ENCODE measurements at places on chromosomes 5 and 9.

DNA sequence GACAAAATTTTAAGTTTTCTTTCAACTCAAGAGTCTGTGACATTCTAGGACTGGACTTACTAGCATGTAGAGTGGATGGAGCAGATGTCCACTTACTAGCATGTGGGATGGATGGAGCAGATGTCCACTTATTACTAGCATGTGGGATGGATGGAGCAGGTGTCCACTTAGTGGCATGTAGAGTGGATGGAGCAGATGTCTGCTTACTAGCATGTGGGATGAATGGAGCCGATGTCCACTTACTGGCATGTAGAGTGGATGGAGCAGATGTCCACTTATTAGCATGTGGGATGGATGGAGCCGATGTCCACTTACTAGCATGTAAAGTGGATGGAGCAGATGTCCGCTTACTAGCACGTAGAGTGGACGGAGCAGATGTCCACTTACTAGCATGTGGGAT, 2.4 kb downstream of the SLC36A1 start:
- no peak for DNase-seq

GRCh38 chr5:95417971-95418370, 26.8 kb downstream of the FAM81B start:
- no peak for DNase-seq

DNA sequence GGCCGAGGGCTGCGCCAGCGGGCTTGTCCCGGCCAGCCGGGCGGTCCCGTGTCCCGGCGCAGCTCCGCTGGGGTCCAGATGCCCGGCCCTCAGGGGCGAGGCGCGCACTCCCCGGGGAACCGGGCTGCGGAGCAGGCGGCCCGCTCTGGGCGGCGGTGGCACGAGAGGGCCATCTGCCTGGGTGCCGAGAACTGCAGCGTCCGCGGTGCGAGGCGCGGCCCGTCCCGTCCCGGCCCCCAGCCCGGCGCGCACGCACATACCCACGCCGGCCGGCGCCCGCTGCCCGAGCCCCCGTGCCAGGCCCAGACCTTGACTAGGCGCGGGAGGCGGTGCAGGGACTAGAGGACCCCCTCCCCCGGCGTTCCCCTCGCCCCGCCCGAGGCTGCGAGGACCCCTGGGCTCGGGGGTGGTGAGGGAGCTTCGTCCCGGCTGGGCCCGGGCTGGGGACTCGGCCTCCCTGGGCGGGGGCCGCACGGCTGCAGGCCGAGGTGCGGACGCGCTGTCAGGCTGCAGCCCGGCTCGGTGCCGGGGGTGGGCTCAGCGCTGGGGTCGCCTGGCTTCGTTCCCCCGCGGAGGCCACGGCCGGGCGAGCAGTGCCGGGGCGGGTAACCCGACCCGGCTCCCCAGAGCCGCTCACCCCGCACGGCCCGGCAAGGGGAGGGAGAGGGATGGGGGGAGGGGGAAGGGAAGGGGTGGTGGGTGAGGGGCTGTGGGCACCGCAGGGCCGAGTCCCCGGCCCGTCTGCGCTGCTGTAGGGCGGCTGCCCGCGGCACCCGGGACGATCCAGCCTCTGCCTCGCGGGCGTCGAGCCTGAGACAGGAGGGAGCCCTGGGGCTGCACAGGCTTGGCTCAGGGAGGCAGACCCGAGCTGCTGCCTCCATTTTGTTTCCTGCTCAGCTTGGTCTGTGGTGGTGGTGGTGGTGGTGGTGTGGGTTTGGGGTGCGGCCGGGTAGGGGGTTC, 1.2 kb upstream of the NSD1 start:
- DNase-seq: no peak

GRCh38 chr5:131461742-131462141, 173.3 kb downstream of the RAPGEF6 start:
- no peak for DNase-seq

DNA sequence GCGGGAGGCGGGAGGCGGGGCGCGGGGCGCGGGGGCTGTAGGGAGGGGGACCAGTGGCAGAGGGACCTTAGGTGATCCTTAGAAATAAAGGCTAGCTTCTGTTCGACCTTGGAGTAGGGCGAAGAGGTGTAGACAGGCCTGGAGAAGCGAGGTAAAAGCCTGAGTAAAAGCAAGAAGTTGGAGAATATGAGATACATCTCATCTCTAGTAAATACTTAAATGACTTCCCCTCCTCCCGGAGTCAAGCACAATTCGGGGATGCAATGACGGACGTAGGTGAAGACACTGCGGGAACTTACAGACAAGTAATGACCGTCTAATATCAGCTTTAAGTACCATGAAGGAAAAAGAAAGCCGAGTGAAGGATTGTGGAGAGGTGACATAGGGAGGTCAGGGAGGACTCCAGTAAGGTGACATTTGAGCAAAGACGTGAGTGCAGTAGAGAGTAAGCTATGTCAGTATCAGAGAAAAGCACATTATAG, 466 bp downstream of the SMC2 start:
- no peak for DNase-seq

DNA sequence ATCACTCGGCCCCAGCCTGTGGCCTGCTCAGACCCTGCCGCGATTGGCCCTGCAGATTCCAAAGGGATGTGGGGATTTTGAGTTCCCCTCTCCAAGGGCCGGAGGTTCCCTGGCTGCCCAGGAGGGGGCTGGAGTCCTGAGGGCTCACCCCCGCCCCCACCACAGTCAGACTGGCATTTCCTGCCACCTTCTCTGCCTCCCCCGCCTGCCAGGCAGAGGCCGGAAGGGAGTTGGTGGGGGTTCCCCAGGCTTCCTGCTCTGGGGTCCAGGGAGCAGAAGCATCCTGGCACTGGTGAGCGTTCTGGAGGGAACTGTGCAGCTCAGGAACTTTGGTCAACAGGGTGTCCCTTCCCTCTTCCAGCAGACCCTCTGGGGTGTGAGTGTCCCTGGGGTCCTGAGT, 70.6 kb downstream of the RXRA start:
- DNase-seq: no peak

GRCh38 chr5:55841976-55842375, 9.2 kb upstream of the IL31RA start:
- no peak for DNase-seq

DNA sequence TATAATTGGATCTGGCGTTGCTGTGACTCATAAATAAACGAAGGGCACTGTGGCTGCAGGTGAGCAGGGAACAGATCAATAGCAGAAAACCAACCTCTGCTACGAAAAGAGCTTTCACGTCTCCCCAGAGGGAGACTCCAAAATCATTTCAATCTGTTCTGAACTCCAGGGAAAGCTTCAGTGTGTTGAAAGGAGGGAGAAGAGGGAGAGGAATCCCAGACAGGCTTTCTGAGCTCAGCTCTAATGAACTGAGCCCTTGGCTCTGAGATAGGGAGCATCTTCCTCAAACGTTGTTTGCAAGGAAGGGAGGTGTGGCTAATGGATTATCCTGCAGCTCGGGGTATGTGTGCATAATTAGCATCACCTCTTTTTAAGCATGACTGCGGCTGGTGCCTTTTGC, 288.0 kb upstream of the IRX4 start:
- no peak for DNase-seq

DNA sequence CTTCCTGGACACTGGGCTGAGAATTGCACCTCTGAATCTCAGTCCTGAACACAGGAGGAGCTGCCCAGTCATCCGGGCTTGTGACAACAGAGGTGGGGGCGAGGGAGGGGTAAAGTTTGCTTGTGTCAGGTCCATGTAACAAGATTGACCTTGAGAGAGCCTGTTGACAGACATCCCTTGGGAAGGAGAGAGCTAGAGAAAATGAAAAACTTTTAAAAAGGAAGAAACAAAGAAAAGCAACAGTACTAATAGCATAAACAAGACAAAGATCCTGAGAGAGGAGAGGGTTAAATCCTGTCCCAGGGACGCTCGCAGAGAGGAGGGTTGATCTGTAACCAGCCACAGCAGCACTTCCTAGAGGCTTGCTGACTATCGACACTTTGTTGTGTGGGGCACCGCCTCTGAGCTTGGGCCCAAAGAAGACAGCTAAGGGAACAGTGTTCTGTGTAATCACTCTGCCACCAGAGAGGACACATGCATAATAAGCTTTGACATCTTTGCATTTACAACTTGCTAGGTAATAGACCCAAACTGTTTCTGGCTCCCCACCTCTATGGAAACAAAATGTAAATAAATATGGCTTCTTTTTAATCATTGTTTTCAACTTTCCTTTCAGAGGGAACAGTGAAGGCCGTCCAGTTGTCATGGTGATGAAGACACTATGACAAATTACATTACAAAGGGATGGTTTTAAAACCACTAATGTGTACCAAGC, 363.7 kb downstream of the CSNK1G3 start:
- DNase-seq: no peak

DNA sequence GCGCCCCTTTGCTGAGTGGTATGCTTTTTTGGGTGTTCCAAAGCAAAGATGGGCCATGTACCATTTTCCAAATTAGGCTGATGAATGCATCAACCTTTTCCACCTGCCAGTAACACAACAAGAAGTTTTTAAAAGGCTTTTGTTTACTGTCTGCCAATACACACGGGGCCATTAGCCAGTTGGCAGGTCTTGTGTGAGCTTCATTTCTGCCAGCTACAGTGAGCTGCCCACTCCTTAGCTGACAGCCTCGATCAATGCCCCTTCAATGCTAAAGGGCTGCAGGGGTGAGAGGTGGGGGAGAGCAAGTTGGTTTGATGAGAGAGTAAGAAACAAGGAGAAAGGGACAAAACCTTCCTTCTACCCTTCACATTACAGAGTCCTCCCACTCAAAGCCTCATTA, 128.7 kb downstream of the C5orf15 start:
- no peak for DNase-seq
